Hematopoietic multipotent progenitor cell treated with erythropoietin and hydrocortisone succinate and interleukin-3 and kit ligand, for 8 days (in vitro differentiated cells): ENCODE measurements at places on chromosomes 16 and 17.

DNA sequence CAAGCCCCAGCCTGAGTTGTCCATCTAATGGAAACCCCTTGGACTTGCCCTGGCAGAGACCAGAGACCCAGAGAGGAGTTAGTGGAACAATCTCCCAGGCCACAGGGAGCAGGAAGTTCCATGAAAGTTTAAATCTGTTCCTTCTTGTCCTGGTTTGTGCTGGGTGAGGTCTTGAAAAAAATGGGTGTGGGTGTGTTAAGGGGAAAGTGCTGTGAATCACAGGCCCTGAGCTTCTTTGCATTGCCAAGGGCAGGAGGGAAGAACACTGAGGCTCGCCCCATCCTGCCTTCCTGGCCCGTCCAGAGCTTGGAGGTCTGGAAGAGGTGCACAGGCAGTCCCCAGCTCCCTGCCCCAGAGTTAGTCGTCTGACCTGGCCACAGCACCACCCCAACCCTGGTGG lies 2.3 kb downstream of the ADORA2B start:
- DNase-seq = no peak

DNA sequence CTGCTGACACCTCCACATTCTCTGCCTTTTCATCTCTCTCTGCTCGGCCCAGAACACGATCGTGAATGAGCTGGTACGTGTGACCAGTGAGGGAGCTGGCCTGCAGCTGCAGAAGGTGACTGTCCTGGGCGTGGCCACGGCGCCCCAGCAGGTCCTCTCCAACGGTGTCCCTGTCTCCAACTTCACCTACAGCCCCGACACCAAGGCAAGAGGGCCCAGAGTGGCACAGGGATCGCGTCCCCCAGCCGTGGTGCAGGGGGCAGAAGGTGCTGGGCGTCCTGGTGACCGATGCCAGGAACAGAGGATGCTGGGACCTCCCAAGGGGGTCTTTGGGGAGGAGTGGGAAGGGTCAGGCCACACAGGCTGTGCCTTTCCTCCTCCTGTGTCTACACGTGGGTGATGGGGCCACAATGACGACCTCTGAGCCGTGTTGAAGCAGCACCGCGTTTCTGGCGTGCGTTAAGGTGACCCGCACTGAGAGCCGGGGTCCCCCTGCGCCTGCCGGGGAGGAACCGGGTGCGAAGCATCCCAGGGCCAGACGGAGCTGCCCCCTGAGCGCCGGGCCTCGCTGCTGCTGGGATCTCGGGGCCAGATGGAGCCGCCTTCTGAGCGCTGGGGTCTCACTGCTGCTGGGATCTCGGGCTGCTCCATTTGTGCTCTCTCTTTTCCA lies 17.4 kb downstream of the GAA start:
- DNase-seq = no peak

DNA sequence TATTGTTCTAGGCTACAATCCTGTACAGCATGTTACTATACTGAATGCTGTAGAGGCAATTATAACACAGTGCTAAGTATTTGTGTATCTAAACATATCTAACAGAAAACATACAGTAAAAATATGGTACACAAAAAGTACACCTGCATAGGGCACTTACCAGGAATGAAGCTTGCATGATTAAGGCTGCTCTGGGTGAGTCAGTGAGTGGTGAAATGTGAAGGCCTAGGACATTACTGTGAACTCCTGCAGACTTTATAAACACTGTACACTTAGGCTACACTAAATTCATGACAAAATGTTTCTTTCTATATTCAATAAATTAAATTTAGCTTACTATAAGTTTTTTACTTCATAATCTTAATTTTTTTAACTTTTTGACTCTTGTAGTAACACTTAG lies 37.1 kb downstream of the AMFR start:
- no peak for DNase-seq

- DNase-seq = no peak
These were observed 10.4 kb downstream of the SLC6A4 start for GRCh38 chr17:30225112-30225511.
